ENCODE measurements at places on chromosomes 11 and 22.
A peak's percentile ranks its signal among the peaks of the same experiment; 100 is the strongest.

- no peak for DNase-seq
Observed at GRCh38 chr22:32674925-32675825, 126.3 kb upstream of the TIMP3 start.

DNA sequence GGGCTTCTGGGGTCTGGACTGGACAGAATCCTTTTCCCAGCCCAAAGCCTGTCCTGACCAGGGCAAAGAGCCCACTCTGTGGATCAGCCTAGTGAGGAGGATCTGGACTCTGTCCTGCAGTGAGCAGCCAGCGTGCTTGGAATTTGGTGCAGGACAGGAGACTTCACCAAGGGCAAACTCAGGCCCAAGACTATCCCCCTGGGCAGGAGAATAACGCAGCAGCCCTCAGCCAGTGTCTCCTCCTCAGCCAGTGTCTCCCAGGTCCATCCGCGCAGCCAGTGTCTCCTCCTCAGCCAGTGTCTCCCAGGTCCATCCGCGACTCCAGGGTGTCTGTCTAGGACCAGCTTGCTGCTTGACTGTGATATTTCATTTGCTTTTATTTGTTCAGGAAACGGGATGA, 1334.0 kb downstream of the TBC1D22A start:
- no peak for DNase-seq

DNA sequence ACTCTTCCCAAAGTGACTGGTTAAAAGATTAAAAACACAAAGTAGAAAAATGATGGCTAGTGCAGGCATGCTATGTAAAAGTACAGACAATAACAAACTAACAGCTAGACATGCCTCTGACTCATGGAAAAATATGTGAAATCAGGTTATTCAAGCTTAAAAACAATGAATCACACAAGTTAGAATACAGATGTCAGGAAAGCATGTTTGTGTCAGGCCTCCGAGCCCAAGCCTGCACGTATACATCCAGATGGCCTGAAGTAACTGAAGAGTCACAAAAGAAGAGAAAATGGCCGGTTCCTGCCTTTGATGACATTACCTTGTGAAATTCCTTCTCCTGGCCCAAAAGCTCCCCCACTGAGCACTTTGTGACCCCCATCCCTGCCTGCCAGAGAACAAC, 110.1 kb downstream of the NOX4 start:
- peak; percentile 59 for DNase-seq

GRCh38 chr22:17953147-17953546, 71.2 kb downstream of the MICAL3 start:
- no peak for DNase-seq

DNA sequence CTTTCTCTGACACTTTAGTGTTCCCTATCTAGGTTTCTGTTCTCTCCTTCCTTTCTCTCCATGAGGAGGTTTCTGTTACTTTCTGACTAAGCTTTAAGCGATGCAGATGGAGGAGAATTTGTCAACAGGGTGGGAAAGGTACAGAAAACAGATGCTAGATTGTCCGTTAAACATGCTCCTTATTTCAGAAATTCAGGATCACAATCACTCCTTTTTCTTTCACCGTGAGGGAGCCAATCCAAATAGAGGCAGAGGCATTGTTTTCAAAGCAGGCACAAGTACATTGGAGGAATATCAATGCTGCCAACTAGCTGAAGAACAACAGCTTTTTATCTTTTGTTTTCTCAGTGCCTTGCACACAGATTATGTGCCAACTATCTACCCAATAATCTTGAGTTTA, 215.7 kb upstream of the FOLH1 start:
- no peak for DNase-seq

- DNase-seq, result no peak
Observed at GRCh38 chr22:41844513-41844912, 11.6 kb downstream of the SREBF2 start.

DNA sequence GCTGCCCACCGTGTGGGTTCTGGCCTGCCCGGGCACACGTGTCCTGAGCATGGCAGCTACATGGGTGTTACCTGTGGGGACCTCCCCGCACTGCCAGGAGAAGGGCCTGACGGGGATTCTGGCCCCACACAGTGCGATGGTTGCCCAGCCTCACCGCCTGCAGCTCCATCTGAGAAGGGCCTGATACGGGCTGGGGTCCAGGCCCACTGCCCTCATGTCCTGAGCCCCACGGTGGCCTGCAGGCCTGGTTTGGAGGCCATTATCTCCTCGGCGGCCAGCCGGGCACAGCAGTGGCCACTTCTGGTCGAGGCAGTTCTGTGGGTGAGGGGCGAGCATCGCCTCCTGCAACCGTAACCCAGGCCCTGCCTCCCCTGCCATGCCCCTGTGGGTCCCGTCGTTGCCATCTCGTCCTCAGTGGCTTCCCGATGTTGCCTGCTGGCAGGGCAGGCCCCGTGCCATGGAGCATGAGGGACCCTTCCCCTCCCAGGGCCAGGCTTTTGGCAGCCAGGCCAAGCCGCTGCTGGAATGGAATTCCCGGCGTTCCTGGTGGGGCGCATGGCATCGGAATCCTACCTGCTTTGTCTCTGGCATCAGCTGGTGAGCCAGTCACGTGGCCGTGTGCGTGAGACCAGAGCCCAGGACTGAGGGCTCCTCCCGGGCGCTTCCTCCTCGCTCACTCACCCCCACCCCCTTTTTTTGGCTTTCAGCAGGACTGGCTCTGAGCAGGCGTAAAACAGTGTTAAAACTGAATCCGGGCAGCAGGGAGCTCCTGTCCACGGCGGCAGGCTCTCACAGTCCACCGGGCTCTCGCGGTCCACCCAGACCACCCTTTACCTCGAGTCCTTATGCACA, 71.9 kb upstream of the PPARA start:
- DNase-seq, result no peak

GRCh38 chr11:23013509-23013908, 153.2 kb upstream of the CCDC179 start:
- DNase-seq, result no peak

DNA sequence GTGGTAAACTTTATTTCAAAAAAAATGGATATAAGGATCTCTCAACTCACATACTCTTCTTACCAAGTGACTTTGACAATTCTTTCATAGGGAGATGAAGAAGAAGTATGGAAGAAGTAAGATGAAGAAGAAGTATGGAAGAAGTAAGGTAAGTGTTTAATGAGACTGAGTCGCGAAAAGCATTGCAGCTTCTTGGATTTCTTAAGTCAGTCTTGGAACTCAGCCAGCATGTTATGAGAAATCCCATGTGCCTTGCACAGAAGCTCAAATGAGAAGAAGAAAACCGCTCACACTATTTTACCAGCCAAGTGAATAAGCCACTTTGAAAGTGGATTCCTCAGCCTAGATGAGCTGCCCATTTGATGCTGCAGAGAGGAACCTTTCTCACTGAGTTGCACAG, 332.0 kb upstream of the CCDC179 start:
- no peak for DNase-seq

DNA sequence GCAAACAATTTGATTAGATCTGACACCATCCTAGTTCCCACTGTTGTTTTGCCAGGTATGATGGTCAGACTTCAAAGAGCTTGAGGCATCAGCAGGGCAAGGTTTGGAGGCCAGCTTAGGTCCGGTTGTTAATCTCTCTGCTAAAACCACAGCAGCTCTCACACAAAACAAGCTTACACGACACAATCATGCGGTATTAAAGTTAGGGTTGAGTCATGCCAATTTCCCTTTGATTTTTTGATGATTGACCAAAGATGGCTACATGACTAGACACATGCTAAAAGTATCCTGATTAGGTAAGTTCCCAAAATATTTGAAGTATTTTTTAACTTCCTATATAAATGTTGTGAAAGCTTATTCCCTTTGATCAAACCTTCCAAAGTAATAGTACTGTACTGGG, 145.9 kb downstream of the ELP4 start:
- no peak for DNase-seq

- DNase-seq, result no peak
Observed at GRCh38 chr11:68551223-68551622, 90.7 kb downstream of the PPP6R3 start.

- no peak for DNase-seq
Observed at GRCh38 chr22:24408630-24409029, 18.8 kb upstream of the ADORA2A start.

- no peak for DNase-seq
Observed at GRCh38 chr11:132626446-132626845, 905.9 kb downstream of the OPCML start.

GRCh38 chr11:14414470-14415461, 55.8 kb upstream of the RRAS2 start:
- no peak for DNase-seq

- no peak for DNase-seq
Observed at GRCh38 chr11:110711776-110712658, at the start of gene ARHGAP20. ARHGAP20 (minus strand) TSS chr11:110712437; CDS start chr11:110712231, 206 bp downstream.

DNA sequence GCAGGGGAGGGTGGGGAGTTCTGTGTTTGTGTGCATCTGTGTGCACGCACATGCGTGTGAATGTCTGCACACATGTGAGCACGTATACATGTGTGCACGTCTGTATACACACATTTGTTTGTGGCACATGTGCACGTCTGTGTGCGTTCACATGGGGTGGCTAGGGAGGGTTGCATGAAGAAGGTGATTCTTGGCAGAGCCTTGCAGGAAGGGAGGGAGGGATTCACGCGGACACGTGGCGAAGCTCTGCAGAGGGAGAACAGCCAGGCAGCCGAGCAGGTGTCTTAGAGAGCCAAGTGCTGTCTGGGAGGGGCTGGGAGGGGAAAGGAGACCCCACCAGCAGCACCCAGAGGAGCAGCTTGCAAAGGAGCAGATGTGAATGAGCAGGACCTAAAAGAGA, 372.1 kb downstream of the BRD1 start:
- no peak for DNase-seq

- no peak for DNase-seq
Observed at GRCh38 chr11:47523490-47524225, 29.3 kb downstream of the CELF1 start.

- DNase-seq, result no peak
Observed at GRCh38 chr11:5887172-5887571, 5.8 kb upstream of the OR52E5 start.

DNA sequence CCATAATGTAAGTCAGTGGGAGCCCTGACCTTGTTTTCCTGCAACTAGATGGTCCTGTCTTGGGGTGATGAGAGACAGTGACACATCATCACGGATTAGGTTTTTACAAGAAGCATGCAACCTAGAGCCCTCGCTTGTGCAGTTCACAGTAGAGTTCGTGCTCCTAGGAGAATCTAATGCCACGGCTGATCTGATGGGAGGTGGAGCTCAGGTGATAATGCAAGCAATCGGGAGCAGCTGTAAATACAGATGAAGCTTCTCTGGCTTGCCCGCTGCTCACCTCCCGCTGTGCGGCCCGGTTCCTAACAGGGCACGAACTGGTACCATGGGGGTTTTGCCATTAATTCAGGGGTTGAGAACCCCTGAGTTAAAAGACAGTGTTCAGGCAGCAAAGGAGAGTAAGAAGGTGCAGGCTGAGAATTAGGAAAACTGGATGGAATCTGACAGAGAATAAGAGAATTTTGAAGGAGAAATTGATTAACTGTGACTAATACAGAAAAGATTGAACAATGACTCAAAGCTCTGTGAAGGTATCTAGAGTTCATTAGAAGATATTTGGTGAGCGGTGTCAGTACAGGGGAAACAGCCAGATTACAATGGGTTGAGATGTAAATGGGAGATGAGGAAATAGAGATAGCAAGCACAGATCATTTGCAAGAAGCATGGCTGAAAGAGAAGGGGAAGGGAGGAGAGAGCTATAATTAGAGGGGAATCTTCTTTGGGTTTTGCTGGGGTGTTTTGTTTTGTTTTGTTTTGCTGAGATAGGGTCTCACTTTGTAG, 21.0 kb downstream of the WEE1 start:
- DNase-seq, result no peak

DNA sequence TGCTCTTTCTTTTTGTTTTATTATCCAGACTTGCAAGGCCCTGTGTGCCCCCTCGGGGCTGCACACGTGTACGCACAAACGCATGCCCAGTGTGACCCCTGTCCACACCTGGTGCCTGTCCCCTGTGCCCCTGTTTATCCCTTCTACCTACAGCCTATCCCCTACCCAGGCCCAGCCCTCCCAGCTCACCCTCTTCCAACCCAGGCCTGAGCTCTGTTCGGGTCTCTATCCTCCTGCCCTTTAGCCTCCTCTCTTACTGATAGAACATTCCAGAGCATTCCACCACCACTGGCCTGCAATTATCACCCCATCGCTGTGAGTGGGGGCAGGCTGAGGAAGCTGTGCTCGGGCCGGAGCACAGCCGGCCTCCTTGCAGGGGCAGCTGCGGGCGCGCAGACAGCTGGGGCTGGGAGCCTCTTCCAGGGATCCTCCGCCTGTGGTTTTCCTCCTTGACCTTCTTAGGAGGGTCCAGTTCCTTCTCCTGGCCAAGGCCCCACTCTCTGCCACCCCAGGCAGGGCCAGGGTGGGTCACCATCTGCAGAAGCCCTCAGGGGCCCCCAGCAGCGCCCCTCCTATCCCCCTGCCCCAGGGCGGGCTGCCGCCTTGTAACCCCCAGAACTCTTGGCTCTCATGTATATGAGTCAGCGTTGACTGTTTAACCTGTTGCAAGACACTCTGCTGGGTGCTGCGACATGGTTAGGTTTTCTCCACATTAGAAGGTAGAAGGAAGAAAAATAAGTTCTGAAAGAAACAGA, 41.8 kb upstream of the KCNQ1OT1 start:
- no peak for DNase-seq

DNA sequence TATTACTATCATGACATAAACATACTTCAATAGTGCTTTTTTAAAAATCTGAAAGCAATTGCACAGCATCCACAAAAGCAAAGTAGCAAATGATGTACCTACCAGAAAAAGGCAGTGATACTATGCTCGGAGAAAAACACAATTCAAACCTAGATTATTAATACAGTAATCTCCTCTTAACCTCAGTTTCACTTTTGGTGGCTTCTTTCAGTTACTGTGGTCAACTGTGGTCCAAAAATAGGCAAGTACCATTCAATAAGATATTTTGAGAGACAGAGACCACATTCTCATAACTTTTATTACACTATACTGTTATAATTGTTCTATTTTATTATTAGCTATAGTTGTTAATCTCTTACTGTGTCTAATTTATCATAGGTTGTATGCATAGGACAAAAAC, 20.8 kb downstream of the KCNA4 start:
- no peak for DNase-seq

DNA sequence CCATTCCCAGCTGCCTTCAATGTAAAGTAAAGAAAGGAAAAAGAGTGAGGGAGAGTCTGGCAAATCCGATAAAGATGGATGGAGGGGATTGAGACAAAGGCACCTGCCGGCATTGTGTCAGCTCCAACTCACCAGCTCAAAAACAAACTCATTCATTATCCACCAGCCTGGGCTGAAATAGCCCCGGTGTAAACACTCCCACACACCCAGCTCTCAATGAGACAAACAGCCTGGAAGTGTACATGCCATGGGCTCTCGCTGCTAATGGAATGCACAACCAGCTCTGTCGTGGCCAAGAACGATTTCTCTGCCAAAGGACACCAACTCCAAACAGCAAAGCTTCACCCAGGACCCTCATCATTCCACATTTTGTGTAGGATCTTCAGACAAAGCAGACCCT, 89.3 kb upstream of the OPCML start:
- DNase-seq, result no peak

Measured in urinary bladder (tissue), 4 donors.